Activated CD4-positive, alpha-beta T cell treated with anti-CD3 and anti-CD28 coated beads, Interleukin-2, amount 50 U/mL, for 1 hour (primary cell): ENCODE measurements at places on chromosomes 1 and 21.

- DNase-seq, result no peak
These were observed 364.5 kb upstream of the CAMK1G start for GRCh38 chr1:209218981-209219380.

DNA sequence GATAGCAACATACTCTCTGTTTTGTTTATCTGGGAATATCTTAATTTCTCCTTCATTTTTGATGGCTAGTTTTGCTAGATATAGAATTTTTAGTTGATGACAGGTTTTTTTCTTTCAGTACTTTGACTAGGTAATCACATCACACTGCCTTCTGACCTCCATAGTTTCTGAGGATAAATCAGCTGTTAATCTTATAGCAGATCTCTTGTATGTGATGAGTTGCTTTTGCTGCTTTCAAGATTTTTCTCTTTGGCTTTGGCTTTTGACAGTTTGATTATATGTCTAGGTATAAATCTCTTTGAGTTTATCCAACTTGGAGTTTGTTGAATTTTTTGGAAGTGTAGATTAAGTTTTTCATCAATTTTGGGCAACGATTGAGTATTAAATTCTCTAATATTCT lies 142.6 kb downstream of the ZNF644 start:
- DNase-seq, result no peak

DNA sequence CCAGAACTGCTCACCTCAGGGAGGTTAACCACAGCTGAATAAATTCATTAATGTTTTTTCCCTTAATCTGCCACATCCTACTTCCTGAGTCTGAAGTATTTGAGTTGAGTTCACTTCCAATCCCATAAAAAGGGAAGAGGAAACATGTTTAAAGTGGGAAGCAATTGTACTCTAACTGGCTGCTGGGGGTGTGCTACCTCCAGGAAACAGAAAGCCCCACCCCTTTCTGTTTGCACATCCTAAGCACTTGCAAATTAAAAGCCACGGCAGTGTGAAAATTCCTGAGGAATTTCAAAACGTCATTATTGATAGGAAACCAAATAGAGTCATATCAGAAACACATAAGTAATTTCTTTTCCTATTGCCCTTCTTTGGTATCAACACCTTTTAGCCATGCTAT lies 307.0 kb upstream of the NR5A2 start:
- DNase-seq, result no peak

DNA sequence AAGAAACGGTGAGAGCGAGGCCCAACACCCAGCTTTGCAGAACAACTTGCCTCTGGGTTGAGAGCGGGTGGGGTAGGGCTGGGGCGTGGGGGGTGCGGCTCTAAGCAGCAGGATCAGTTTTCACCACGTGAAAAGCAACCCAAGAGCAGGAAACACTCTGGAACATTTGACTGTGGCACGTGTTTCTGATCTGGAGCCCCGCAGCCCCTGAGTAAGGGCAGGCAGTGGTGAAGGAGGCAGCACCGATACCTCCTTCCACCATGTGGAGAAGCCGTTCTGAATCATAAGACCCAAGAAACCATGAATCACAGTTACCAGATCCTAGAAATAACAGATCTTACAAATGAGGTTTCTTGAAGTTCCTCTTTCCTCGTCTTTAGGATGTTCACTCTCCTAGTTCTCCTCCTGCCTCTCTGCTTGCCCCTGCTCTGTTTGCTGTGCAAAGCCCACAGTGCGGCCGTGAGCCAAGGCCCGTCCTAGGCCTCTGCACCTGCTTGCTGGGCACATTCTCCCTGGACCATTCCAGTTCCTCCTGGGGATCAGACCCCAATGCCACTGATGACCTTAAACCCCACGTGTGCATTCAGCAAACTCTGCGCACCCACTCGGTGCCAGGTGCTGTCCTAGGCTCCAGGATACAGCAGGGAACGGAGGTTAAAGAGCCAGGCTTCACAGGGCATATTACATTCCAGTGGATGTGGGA lies 31.9 kb downstream of the SLC1A7 start:
- no peak for DNase-seq

- no peak for DNase-seq
These were observed 261.3 kb upstream of the CHRM3 start for GRCh38 chr1:239125027-239125426.

GRCh38 chr1:151706464-151707415 lies 9.9 kb downstream of the CELF3 start:
- no peak for DNase-seq

DNA sequence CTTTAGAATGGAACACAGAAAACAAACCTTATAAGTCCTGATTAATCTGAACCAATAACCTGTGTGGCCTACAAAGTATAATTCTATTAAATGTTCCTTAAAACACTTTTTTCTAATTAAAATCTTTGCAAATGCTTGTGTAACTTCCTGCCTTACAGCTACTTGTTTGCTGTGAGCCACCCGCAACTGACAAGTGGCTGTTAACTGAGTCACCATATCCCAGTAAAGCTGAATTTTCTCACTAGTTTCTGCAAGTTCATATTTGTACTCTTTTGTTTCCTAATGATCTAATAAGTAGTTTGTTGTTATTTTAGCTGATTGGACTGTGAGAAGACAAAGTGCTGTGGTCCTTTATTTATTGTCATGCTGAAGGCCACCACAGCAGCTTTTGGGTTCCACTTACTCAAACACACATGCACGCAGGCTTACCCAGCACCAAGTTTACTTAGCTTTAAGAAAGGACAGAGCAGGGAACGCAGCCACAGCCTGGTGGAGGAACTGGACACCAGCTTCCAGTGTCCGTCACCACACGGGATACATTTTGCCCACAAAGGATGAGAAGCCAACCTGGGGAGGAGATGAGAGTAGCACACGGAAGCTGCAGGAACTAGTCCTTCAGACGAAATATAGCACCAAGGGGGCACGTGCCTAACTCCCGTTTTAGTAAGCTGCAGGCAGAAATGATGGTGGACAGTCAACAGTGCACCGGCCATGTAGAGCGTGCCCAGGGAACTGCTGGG lies 47.8 kb downstream of the LCA5L start:
- no peak for DNase-seq

DNA sequence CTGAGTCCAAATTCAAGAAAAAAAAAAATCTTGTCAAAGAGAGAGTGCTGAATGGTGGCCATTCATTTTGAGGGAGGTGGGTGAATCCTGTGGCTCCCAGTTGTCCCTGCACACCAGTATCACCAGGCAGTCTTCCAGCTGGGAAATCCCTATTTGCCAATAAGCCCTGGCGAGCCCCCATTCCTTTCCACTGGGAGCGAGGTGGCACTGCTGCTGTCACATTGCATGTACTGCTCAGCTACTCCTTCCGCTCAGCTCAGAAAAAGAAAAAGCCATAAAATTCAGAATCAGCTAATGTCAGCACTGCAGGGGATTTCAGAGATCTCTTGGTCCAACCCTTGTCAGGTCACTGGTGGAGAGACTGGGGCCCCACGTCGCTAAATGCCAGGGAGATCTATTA lies 298.5 kb downstream of the OMA1 start:
- no peak for DNase-seq

DNA sequence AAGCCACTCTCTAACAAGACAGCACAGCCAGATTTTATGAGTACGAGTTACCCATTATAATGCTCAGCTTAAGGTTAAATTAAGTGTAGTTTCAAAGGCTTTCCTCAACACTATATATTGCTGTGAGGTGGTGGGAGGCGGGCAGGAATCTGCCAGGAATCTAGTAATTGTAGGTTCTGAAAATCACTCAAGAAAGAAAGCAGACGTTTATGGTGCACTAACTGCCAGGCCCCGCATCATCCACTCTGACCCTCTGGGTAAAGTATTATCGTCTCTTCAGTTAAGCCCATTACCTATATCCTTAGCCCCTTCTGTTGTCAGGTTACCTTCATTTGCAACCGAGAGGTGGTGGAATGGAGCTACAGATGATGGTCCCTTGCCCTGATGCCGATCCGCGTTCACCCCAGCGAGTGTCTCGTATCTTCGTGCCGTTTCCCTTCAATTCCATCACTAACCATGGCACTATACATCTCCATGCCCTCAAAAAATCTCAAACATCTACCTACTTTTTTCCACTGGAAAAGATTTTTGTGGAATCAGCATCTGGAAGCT lies 12.4 kb downstream of the HMGN1 start:
- DNase-seq, result no peak

GRCh38 chr1:234655328-234656069 lies 45.5 kb upstream of the IRF2BP2 start:
- no peak for DNase-seq

DNA sequence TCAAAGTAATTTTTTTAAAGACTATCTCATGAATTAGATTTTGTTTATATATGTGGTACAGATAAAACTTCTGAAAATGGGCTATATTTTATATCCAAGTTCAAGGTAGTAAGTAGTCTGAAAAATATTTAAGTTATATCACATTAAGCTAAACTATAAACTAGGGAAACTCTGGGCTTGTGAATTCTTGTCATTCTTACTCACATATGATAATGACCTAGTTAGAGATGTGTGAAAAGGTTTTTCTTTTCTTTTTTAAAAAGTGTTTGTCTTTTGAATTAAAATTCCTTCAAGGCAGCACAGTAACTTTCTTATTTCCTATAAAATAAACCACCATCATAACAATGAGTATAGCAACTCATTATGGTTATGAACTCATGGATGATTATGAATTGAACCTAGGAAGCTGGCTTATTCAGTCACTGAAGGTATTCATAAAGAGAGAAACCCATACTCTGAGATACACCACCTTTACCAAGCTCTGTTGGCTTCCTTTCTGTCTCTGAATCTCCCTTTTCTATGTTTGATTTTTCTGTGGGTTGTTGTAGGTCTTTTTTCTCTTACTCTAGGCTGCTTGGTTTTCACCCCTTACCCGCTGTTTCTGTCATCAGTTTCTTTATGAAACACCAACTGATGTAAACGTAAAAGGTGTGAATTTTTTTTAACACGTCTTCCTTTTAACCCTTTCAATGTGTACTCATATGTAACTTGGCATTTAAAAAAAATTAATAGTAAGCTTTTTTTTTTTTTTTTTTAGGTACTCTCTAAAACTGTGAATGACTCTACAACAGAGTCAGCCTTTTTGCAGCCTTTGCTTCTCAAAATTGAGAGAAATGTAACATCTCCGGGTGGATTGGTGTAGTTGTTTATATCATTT lies 25.2 kb downstream of the IL12RB2 start:
- no peak for DNase-seq

DNA sequence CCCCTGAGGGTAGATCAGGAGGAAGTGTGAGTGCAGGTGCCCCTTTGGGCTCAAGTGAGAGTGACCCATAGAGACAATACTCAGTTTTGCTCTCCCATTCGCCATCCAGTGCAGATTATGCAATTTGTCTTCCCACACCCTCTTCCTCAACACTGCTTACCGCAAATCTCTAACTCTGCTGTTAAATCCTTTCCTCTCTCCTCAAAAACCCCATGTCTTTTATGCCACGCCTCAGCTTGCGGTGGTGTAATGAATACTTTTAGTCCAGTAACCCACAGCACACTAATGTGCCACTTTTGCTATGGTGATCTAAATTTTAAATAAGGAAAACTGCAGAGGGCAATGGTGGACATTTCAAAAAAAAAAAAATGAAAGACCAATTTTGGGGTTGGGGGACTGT lies 57.7 kb downstream of the PRRX1 start:
- no peak for DNase-seq

DNA sequence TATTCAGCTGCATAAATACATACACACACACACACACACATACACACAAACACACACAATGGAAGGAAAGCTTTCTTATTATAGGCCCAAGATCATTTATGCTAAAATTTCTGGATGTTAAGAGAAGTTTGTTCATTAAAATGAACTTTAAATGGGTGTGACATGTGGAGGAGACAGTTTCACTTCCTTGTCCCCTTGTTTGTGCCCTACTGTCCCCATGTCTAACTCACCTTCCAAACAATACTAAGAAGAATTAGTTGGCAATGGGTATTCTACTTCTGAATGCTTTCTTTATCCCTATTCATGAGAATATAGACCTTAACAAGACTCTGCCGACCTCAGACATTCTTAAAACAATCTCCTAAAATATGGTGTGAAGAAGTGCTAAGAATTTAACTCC lies 63.5 kb upstream of the NRIP1 start:
- no peak for DNase-seq

DNA sequence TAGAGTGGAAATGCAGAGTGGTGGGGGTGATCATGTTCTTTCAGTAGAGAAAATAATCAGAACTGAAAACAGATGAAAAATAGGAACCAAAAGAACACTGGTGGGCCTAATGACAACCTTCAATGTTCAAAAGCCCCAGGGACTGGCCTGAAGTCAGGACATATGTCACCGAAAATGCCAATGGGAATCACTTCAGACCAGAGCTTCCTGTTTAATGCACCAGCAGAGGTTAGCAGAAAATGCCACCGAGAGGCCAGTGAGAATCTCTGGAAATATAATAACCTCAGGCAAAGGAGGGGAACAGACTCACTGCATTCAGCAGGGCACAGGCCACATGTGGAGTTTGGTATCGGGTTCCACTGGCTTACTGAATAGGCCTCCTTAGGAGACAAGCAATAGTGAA lies 15.9 kb upstream of the CD58 start:
- DNase-seq, result no peak

DNA sequence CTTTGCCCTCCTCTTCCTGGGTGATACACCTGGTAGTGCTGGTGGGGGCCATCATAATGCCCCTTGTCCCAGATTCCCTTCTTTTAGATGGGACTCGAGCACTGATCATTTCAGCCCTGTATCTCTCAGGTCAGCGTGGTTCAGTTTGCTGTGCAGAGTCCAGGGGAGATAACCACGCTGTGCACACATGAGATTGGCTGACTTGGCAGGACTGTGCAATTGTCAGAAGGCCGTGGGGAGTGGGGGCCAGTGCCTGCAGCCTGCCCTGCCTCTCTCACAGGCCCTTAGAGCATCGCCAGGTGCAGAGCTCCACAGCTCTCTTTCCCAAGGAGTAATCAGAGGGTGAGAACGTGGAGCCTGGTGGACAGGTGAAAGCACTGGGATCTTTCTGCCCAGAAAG lies 15.2 kb downstream of the EPHX1 start:
- no peak for DNase-seq

GRCh38 chr1:2179283-2180013 lies 15.1 kb downstream of the FAAP20 start:
- DNase-seq, result no peak

DNA sequence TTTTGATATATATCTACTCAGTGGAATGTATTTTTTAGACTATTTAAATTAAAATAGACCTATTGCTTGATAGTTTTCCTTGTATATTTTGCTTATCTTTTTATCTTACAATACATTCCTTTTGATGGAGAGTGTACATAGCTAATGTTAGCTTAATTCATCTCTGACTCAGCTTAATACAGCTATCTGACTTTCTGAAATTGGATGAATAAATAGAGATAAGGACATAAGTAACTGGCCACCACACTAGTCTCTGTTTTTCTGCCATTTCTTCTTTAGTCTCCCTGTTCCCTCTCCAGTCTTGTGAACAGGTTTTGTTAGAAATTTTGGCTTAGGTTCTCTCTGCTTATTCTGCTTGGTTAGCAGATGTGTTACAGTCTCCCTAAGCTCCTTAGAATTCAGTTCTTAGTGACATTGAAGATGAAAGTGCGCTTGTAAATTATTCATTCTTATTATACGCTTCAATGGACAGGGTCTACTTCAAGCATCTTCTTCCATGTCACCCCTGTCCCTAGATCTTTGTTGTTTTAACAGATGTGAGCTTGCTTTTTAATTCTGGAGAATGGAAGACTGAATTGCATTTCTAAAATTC lies 59.6 kb downstream of the XPR1 start:
- no peak for DNase-seq
